NCI-H446 (cell line): ENCODE measurements at places on chromosomes 3 and 15.

DNA sequence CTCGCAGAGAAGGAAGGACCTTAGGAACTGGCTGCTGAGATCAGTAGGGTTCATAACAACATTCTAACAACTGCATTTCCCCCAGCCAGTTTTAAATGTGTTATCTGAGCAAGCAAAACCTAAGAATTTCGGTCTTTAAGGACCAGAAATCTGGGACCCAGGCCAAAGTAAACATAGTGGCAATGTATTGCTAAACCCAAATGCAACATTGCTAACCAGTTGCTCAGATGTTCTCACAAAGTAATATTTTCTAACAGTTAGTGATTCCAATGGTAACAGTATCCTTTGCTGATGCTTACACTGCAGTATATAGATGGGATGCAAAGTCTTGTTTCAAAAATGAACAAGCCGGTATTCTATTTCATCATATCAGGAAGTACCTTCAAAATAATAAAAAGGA lies 254.3 kb downstream of the RYR3 start:
- no peak for DNase-seq

DNA sequence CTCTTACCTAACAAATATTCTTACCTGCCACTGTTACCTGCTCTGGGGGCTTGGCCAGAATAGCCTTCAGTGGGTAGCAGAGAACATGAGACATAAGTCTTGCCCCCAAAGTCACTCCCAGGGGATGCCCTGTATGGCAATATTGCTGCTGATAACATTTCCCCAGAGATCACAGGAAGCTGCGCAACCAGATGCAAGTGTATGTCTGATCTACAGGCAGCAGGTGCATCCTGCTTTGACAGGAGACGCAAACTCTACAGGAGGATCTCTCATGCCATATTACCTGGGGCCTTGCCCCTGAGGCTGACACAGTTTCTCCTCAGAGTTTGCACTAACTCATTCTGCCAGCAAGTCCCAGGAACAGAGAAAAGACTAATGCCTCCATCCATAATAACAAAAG lies 174.4 kb upstream of the LPP start:
- no peak for DNase-seq

- no peak for DNase-seq
Measured at GRCh38 chr3:169998668-169999131, 32.1 kb downstream of the SEC62 start.

DNA sequence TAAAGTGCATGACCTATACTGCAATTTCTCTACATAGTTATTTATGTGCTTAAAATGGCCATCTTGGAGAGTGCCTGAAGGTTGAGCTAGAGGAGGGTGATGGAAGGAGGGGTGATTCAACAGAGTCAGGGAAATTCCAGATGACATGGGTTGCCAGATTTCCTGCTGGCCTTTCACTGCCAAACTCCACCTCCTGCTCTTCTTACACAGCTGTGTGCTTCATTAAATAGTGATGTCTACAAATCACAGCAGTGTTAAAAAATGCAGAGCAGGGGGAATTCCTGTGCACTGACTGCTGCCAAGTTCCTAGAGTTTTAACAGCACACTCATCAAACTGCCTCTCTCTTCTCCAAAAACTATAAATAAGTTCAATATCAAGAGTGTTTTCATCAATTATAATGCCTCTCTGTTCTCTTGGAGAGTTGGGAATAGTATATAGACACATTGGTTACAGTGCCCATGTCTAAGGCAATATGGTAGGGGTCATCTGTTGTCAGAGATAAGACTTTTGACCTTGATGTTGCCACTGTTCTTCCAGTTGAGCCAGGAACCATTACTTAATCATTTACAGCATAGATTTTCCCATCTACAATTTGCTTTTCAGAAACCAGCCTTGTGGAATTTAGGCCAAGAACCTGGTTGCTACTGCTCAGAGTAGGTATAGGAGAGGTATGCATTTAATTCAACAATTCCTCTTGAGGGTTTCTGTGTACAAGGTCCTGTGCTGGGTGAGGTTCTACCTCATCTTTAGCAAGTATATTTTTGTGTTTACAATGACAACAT lies 79.6 kb downstream of the TP63 start:
- no peak for DNase-seq

GRCh38 chr3:186133980-186134379 lies 25.1 kb upstream of the ETV5 start:
- DNase-seq: no peak

DNA sequence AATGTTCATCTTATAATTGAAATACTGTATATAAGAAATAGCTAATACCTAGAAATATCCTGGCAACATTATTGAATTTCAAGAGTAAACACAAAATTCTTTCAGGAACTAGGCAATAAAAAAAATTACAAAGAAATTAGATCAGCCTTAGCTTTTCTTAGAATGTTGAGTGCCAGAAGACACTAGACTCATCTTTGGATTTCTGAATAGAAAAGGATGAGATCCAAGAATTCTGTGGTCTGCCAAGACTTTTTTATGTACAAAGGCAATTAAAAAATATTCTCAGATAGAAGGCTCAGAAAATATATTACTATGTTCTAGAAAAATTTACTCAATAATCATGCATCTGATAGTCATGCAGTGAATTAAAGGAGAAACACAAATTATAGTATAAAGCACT lies 294.5 kb upstream of the CDIN1 start:
- no peak for DNase-seq

DNA sequence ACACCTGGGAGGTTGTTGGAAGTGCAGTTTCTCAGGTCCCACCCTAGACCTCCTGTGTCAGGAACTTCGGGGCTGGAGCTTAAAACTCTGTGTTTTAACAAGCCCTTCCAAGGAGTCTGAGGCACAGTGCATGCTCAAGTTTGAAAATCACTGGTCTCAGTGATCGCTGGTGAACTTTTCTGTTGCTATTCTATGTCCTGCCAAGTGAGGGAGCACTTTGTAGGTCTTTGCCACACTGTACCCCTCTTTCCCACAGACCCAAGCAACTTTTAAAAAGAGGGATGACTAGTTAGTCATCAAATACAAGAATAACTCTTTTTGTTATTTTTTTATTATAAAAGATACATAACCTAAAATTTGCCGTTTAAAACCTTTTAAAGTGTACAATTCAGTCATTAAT lies 133.7 kb downstream of the AGBL1 start:
- DNase-seq: no peak

- no peak for DNase-seq
Measured at GRCh38 chr15:29150515-29151483, 118.8 kb downstream of the NSMCE3 start.

GRCh38 chr3:175495331-175495730 lies 636.2 kb downstream of the NAALADL2 start:
- DNase-seq: no peak

DNA sequence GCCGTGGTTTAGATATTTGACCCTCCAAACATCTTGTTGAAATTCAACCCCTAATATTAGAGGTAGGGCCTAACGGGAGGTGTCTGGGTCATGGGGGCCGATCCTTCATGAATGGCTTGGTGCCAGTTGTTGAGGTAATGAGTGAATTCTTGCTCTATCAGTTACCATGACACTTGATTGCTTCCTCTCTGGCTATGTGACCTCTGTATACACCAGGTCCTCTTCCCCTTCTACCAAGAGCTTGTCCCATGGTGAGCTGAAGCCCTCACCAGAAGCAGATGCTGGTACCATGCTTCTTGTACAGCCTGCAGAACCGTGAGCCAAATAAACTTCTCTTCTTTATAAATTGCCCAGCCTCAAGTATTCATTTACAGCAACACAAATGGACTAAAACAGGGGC lies 41.8 kb upstream of the TIPARP start:
- no peak for DNase-seq

GRCh38 chr3:33941804-33942203 lies 143.4 kb downstream of the PDCD6IP start:
- no peak for DNase-seq

- DNase-seq: no peak
Measured at GRCh38 chr3:128453501-128454309, 13.0 kb downstream of the DNAJB8 start.

DNA sequence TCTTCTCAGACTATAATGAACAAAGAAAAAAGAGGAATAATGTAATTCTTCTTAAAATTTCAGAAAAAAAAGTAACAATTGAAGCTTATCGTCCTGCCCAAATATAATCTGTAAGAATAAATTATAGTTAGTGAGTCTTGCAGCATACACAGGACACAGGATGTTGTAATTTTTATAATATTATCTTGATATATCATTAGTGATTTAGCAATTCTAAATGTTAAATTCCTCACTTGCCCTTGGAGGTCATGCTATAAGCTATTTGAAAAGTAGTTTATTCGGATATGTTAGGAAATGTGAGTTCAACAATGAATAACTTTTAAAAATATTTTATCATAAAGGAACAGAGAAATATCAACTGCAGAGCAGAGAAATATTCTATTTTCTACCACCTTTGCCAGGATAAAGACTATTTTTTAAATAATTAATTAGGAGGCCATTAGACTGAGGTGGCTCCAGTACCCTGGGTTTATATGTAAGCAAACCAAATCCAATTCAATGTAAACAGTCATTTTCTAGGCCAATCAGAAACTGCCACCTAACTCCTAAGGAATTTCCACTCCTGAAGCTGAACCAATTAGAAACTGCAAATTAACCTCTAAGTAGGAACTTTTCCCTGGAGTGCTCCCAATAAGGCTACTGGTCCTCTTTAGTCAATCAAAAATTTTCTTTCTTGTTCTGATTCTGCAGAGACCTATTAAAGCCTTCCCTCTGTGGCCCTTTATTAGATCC lies 1109.3 kb downstream of the ROBO2 start:
- no peak for DNase-seq

DNA sequence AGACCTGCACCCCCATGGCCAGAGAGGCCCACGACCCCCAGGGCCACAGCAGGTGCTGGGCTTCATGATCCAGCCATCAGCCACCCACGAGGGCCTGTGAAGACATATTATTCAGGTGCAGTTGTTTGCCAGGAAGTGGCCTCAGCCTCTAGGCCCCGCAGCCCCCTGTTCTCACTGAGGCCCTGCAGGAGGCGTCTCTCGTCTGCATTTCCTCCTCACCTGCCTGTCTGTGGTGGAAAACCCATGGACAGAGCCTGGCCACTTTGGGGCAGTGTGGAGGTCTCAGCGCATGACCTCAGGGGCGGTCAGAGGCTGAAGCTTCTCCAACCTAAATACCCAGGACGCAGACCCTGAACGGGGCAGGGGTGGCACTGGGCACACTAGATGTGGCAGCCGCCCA lies 18.6 kb downstream of the UROC1 start:
- DNase-seq: no peak

DNA sequence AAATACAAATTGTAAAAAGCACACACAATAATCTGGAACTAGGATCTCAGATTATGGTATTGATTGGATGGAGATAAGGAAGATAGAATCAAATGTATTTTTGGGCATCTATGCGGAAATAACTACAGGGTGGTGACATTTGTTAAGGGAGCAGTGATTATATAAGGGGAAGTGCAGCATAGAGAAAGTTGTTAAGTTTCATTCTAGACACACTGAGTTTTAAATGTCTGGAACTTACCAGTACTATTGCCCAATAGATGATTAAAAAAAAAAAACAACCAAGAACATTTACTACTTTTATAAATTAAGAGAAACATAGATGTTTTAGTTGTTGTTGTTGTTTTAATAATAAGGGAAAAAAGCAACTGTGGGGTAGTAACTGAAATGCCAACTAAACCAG lies 32.1 kb upstream of the C3orf38 start:
- no peak for DNase-seq

GRCh38 chr3:133453383-133453782 lies 53.5 kb downstream of the BFSP2 start:
- no peak for DNase-seq

GRCh38 chr3:32994045-32994444 lies 42.6 kb downstream of the CCR4 start:
- no peak for DNase-seq

- DNase-seq: no peak
Measured at GRCh38 chr3:134216191-134216764, 34.4 kb downstream of the RYK start.

DNA sequence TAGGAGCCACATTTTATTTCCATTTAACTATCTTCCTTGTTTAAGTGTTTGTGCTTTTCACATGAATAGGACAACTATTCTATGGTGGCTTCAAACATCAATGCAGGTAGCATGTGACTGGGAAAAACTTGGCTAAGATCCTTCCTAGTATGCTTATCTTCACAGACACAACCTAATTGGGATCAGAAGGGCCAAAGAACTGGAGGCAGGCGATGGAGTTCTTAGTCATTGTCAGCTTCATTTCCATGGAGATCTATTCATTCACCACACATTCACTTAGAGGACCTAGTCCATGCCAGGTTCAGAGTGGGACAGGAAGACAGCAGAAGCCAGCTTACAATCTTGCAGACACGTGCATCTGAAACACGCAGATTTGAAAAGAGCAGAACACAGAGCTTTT lies 277.5 kb upstream of the PPP2R3A start:
- DNase-seq: no peak

- DNase-seq: no peak
Measured at GRCh38 chr15:84736375-84736774, 12.0 kb upstream of the ZNF592 start.

DNA sequence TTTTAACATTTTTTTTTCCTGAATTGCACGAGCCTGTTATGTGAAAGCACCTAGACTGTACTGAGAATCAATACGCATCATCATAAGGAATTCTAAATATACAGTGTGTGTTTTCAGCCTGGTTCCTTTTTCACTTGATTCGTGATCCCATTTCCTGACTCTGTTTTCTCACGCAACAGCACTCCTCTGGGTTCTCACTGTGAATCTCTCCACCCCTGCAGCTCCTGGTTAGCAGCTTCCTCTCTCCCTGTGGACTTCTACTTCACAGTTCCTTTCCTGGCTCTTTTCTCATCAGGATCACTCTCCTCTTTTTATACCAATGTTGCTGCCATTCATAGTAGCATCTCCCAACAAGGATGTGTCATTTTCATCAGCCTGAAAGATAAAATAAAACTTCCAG lies 297.2 kb downstream of the CADM2 start:
- DNase-seq: no peak

GRCh38 chr3:113275583-113275928 lies 64.2 kb downstream of the BOC start:
- DNase-seq: no peak

- DNase-seq: peak; percentile 48
Measured at GRCh38 chr3:14925729-14926591, 21.4 kb upstream of the NR2C2 start.

DNA sequence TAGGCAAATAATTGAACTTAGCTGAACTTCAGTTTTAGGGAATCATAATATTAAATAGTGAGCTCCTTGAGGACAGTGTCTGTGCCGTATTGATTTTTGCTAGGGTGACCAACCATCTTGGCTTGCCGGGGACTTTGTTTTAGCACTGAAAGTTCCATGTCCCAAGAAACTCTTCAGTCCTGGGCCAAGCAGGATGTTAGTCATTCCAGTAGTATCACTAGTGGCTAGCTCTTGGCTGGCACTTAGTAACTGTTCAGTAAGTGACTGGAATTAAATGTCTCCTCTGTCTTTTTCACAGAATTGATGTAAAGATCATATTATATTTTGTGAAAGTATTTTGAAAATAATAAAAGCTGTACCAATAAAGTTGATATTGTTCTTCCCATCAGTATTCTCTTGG lies 42.3 kb downstream of the RSRC1 start:
- no peak for DNase-seq
